ENCODE measurements at places on chromosomes 2 and 18.

GRCh38 chr2:19201911-19202462 lies 156.4 kb downstream of the OSR1 start:
- DNase-seq = no peak

DNA sequence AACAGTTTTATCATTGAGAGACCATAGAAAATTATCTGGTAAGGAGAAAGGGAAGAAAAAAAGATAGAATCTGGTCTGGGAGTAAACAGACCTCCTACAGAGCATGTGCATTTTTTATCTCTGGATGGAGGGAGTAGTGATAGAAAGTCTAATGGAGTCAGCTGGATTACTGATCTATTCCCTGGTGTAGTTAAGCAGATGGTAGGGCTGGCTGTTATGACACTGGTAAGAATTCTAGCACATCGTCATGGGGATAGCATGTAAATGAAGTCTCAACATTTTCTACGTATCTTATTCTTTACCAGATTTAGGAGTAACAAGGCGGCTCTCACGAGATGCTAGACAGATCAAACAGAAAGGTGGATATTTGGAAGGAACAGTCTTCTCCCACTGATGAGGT lies 407.4 kb downstream of the NRXN1 start:
- no peak for DNase-seq

DNA sequence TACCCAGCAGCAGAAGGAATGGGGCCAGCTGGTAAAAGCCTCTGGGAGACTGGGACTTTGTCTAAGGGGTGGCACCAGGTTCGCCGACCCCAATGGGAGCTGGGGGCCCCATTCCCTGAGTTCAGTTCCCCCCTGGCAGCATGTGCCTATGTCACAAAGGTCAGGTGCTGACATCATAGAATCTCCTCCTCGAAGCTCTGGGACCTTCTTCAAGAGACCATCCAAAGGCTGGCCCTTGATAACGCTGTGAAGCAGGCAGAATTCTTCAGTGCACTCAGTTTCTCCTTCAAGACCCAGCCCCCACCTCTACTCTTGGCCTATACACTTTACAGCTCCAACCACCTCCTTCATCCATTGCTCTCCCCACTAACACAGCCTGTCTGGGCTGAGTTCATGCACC lies at the start of gene PRR30:
PRR30 (minus strand) TSS at position 101 of the 400 bp plus-strand sequence. CDS start 1,081 bp downstream, outside the sequence.
- DNase-seq = no peak

DNA sequence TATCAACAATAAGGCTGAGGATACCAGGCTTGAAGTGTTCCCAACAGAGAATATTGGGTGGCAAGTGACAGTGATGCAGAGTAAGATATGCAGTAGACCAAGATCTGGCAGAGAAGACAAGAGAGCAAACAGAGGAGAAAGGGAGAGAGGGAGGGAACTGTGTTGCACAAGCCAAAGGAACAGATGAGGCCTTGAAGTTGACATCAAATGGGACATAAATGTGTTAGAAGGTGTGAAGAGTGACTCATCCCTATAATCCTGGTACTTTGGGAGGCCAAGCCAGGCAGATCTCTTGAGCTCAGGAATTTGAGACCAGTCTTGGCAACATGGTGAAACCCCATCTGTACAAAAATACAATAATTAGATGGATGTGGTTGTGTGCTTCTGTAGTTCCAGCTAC lies 342.9 kb downstream of the PARD3B start:
- DNase-seq = no peak

DNA sequence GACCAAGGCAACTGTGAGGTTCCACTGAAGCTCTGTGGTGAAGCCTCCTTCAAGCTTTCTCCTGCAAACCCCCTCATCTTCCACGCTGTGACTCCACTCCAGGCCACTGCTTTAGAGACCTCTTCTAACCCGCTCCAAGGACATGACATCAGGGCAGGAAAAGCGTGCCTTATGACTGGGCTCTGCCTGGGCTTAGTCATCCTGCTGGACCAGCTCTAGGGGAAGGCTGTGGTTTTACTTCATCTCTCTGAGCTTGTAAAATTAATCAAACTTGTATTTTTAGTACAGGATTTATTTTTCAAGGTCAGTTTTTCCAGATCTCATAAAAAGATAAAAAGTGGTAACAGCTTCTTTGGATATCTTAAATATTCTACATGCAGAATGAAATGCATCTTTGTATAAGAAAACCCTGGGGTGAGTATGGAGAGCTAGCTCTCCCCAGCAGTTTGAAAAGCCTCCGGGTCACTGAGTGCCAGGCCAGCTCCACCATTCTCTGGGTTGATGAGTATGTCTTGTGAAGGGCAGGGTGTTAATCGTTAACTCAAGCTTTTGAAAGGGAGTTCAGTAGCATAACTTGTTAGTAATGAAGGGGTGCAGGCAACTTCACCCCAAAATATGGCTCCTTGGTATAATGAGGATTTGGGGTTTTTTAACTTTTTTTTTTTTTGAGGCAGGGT lies 33.1 kb upstream of the YPEL5 start:
- DNase-seq = no peak
